NCI-H1436 (cell line): ENCODE measurements at places on chromosomes 1 and 21.

GRCh38 chr1:59521456-59521855, 224.6 kb downstream of the FGGY start:
- no peak for DNase-seq

DNA sequence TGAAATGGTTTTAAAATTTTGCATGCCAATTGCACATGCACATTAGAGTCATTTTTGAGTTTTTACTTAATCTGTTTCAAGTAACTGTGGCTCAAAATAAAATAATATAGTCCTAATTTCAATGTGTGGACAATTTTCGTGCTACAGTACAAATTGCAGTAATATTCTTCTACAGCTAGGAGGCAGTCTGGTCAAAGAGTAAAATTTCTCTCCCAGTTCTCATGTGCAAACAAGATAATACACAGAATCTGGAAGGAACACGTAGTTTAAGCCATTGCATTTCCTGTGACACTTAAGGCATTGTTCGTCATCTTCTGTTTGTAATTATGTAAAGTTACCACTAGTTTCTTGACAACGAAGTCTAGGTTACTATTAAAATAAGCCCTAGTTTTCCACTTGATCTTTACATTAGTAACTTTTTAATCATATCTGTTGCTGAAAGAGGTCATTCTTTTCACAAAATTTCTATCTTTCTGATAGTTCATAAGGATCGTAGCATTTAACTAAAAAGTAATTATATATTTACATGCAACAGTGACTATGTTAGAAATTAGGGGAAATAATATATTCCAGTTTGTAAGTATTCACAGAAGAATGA, 28.9 kb downstream of the ODR4 start:
- peak; percentile 1 for DNase-seq

DNA sequence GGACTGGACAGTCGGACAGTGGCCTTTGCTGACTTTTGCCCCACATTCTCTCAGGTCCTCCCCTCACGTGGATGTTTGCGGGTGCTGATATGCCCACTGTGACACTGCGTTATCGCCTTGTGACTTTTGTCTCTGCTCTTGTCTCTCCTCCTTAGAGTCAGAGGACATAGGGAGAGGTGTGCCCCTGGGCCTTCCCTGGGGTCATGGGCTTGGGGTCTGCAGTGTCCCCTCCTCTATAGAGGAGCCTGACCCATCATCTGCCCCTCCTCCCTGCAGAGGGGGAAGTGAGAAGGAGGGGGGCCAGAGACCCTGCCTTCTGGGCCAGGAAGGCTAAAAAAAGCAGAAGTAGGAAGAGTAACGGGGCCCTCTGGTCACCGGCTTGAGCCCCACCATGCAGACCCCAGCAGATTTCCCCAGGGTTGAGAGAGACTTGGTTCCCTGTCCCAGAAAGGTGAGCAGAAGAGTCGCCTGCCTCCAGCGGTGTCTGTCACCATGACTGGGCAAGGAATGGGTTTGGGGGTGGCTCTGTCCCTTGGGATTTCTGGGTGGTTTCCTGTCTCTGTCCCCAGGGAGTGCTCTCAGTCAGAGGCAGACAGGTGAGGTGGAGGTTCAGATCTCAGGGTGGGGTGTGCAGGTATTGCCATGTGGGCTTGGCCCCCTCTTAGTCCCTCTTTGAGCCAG, 13.3 kb downstream of the RPS6KA1 start:
- peak; percentile 27 for DNase-seq

DNA sequence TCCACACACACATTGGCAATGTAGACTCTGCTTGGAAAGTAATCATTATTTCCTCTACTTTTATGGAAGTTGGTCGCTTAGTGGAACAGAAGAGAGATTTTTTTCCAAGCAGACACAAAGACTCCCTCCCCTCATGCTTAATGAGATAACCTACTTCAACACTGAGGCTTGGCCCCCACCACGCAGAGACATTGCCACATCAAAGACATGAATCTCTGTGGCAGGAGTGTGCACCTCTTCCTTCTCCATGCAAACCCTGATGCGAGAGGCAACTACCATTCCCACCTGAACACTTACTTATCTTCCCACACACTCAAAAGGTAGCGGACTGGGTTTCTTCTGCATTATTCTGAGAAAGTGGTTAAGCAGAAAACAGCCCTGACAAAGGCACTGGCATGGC, 37.3 kb upstream of the LPAR3 start:
- no peak for DNase-seq

GRCh38 chr21:31135531-31136184, 97.4 kb upstream of the KRTAP19-8 start:
- DNase-seq, result no peak

DNA sequence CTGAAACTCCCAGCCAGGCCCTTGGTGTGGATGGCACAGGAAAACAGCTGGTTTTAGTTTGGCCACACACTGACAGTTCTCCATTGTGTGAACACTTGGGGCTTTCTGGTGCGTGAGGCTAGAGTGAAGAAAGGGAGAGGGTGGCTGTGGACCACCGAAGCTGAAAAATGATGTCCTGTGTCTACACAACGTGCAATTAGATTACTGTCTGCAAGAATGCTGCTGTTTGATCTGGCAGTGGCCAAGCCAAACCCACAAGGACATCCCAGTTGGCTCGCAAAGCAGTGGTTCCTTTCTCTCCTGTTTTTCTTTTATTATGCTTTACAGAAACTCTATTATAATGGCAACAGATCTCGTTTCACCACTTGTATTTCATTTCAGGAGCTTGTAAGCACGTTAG, 58.9 kb downstream of the ERG start:
- DNase-seq, result no peak

- no peak for DNase-seq
Observed at GRCh38 chr1:85467929-85468540, 3.1 kb upstream of the DDAH1 start.

DNA sequence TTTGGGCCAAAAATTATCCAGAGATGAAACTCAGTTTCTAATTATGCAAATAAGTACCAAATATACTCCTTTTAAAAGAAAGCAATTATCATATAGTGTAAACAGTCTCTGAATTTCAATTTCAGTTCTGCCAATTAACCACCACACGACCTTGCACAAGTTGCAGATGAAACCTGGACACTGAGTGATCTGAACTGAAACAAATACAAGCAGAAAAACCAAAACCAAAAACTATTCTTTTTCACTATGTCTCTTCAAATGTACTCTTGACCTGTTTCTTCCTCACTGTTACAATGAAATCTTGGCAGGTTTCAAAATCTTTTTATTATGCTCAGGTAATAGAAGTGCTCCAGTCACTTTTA, 79.2 kb downstream of the TYW3 start:
- no peak for DNase-seq

DNA sequence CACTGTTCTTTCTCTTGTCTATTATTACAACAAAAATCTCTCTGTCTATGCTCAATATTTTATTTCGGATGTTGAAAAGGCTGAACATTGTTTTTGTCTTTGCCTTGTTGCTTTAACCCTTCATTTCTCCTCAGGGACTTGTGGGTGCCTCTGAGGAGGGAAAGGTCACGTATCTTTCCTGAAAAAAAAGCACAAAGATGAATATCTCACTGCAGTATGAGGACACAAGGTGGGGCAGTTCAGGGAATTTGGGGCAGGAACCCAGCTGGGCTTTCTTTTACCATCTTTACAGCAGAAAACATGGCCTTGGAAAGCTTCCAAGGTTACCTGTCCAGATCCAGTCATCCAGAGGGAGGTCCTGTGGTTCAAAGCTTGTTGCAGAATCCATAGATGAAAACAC, 99.1 kb upstream of the LPGAT1 start:
- DNase-seq, result no peak

DNA sequence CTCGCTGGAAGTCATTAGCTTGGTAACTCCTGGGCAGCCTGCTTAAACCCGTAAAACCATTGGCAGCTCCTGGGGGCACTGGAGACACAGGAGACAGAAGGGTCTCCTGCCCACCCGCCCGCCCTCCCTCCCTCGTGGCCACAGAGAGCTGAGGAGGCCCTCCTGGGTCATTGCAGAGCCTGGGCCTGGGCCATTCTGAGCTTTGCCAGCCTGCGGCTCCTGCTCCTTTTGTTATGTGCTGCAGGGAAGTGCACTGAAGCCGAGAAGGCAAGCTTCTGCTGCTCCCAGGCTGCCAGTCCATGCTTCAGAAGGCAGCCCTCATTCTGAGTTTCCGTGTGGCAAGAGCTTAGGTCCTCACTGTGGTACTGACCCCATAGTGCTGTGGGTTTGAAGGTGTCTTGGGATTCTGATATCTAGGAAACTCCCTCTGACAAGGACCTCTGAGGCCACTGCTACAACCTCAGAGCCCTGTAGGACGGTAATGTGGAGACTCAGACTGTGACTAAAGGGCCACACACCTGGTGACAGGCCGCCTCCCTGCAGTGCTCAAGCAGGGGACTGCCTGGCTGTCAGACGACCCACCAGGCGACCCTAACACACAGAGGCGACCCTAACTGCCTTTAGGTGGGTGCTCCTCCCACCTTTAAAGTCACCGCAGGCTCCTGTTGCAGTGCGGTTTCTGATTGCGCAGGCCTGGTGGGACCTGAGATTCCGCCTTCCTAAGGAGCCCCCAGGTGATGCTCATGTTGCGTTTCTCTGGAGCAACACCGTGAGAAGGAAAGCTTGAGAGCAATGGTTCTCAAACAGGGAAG, 118.7 kb downstream of the IER5 start:
- DNase-seq, result no peak

GRCh38 chr1:65279070-65279779, 30.1 kb upstream of the DNAJC6 start:
- no peak for DNase-seq

DNA sequence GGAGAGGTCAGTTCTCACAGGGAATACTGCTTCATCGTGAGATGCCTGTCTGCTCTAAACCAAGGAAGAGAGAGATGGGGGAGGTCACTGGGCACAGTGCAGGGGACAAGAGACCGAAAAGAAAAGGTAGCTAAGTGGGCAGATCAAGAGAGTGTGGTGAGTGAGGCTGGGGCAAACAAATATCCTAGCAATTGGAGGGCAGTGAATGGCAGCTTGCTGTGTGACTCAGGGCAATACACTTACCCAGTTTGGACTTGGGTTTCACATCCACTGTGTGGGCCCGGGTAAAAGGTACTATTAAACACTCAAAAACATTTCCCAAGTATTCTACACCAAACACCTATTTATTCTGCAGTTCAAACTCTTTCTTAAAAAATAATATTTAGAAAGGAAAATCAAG, 10.2 kb downstream of the PLXNA2 start:
- DNase-seq, result no peak

- DNase-seq, result no peak
Observed at GRCh38 chr1:32878183-32878582, 7.5 kb upstream of the FNDC5 start.

DNA sequence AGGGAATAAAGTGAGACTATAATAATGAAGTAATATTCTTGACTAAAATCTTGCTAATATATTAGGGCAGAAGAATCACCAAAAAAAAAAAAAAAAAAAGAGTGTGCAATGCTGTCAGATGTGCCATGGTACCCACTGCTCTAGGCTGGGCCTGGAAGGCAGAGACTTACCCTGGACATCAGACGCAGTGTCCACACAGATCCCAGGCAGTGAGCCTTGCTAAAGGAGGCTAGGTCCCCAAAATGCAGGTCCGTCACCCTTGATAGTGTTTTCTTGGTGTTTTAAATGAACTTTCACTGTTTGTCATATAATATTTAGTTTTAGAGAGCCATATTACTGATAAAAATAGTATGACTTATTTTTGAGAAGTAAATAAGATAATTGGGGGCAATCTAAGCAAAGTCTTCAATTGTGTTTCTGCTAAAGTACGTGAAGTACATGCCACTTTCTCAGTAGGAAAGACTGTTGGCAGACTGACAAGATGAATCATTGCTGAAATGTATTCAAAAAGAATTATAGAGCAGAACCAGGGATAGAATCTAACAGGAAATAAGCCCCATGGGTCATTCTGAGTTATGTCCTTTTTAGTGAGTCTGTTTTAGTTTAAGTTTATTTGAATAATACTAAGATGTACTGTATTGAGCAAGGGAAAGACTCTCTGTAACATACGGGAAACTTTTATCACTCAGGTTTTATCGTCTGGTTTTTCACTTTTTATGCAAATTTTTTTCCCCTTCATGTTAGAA, 74.6 kb upstream of the PDC start:
- no peak for DNase-seq

DNA sequence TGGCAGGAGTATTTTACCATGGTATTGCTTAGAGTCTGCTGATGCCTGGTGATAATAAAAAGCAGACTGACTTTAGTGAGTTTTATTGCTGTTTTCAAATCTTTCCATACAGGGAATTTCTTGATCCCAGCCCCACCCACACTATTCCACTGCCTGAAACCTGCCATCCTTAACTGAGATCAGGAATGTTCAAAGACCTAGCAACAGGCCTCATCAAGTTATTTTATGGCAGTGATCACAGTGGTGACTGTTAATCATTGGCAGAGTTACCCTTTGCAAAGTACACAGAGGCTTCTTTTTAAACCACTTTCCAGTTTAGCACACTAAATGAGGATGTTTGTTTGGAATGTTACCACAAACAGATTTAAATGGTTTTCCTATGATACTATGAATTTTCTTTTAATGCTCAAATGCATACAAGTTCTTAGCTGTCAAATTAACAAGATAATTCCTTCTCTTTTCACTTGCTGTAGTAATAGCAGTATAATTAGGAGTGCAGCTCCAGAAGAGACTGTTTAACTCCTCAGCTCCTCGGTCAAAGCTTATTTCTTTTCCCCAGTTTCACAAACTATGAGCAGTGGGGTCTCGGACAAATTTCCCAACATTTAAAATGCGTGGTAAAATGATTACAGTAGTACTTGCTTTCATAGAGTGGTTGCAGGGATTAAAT, 69.9 kb upstream of the USP25 start:
- DNase-seq, result no peak

GRCh38 chr1:68228851-68229250, 3.5 kb downstream of the WLS start:
- no peak for DNase-seq

DNA sequence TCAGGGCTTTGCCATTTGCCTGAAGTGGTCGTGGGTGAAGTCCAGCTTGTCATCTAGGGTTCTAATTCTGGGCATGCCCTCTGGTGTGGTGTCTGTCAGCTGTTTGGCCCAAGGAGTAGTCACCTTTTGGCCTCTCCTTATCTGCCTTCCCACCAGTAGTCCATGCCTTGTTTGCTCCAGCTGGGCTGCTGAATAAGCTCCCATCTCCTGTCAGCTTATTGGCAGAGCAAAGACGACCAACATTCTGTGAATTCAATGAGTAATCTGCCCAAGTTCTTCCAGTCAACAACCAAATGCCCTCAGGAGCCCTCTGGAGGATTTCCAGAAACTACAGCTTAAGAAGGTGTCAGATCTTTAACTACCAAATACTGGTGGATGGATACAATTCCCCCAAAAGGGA, 7.0 kb downstream of the BCAN start:
- DNase-seq, result no peak

GRCh38 chr1:12565094-12565965, 52.7 kb downstream of the DHRS3 start:
- DNase-seq, result no peak
